ENCODE measurements at places on chromosomes 1 and 21. TPM values are rescaled to one million over a fixed set of nuclear protein-coding genes. Genes with fewer than 3 reads are reported as not detected.
A peak's percentile ranks its signal among the peaks of the same experiment; 100 is the strongest.

- peak overlapping the region; percentile 97 for H3K27ac ChIP-seq
- peaks cover 36% of the 10 kb centered on the region for H3K4me1 ChIP-seq
- no peaks in the 10 kb centered on the region for H3K36me3 ChIP-seq
- DNase-seq: no peak
These were observed 25.7 kb downstream of the SPOCD1 start for GRCh38 chr1:31790140-31790539.

DNA sequence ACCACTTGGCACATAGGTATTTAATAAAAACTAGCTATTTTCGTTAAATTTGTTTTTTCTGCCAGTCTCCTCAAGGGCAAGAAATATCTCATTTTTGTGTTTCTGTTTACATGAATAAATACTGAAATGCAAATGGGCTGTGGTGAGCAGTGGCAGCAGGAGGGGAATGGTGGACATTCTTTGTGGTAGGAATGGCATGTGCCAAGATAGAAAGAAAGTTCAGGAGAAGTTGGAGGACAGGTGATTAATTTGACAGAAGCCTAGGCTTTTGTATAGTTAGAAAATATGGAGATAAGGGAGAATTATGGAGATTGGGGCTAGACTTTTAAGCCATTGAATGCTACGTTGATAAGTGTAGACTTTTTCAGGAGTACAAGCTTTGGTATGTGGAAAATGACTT lies 8.6 kb downstream of the RAP1A start:
- no peak overlapping the region for H3K4me3 ChIP-seq
- H3K36me3 ChIP-seq: peaks cover 14% of the 10 kb centered on the region
- DNase-seq: no peak
- H3K27ac ChIP-seq: peak overlapping the region; percentile 4
- H3K27me3 ChIP-seq: no peaks in the 10 kb centered on the region
- H3K4me1 ChIP-seq: peaks cover 86% of the 10 kb centered on the region

DNA sequence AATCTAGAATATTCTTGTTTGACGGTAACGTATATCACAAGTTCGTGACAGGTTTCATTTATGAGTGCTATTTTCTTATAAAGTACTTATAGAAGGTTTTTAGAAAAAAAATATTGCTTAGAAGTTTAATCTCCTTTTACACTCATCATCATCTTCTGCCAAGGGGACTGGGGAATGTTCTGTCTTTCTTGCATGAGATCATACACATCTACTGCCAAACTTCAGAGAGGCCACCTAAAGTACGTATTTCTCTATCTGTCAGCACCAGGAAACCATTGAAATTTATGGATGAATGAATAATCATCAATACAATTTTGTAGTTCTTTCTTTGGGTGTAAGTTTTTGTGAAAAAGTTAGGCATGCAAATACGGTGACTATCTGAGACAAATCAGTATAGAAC lies 245.8 kb downstream of the SPATA17 start:
- H3K27me3 ChIP-seq: no peaks in the 10 kb centered on the region
- H3K36me3 ChIP-seq: no peaks in the 10 kb centered on the region
- H3K27ac ChIP-seq: no peak overlapping the region
- DNase-seq: no peak
- H3K4me1 ChIP-seq: no peaks in the 10 kb centered on the region

- H3K27me3 ChIP-seq: no peaks in the 10 kb centered on the region
- peaks cover 35% of the 10 kb centered on the region for H3K36me3 ChIP-seq
These were observed 41.1 kb downstream of the INPP5B start for GRCh38 chr1:37905727-37906126.

The SLC22A15 gene
- total RNA-seq: 4.2 TPM

DNA sequence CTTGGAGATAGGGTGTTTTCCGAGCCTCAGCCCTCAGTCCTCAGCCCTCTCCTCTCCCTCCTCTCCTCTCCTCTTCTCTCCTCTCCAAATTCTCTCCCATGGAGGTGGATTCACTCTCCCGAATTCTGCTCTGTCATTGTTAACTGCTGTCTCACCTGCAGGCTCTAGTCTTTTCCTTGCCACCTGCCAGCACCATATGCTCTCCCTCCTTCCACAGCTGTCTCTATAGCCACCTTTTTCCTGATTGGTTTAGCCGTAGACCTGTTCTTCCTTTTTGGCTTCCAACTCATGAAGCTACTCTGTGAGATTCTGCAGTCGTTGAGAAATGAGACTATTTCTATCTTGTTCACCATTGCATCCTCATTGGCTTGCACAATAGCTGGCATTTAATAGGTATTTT lies 19.7 kb downstream of the COG2 start:
- H3K27me3 ChIP-seq: no peaks in the 10 kb centered on the region
- DNase-seq: no peak
- no peaks in the 10 kb centered on the region for H3K4me1 ChIP-seq
- no peak overlapping the region for H3K4me3 ChIP-seq
- no peak overlapping the region for H3K27ac ChIP-seq
- peaks cover 22% of the 10 kb centered on the region for H3K36me3 ChIP-seq

The SPATA21 gene
- 0.07 TPM for total RNA-seq

GRCh38 chr1:35175098-35175576 lies 17.8 kb downstream of the SFPQ start:
- no peak for DNase-seq
- H3K4me3 ChIP-seq: no peak overlapping the region
- no peak overlapping the region for H3K27ac ChIP-seq
- H3K27me3 ChIP-seq: no peaks in the 10 kb centered on the region
- peaks cover 19% of the 10 kb centered on the region for H3K4me1 ChIP-seq
- H3K36me3 ChIP-seq: peaks cover 40% of the 10 kb centered on the region

- H3K4me3 ChIP-seq: peak overlapping the region; percentile 85
- DNase-seq: peak; percentile 58
- H3K4me1 ChIP-seq: peaks cover 45% of the 10 kb centered on the region
- no peaks in the 10 kb centered on the region for H3K36me3 ChIP-seq
These were observed 37.6 kb downstream of the PIK3CD start for GRCh38 chr1:9689011-9689706.

GRCh38 chr1:245599371-245600174 lies 444.8 kb downstream of the KIF26B start:
- H3K27ac ChIP-seq: peak overlapping the region; percentile 79
- H3K4me1 ChIP-seq: peaks cover 18% of the 10 kb centered on the region
- peak; percentile 82 for DNase-seq
- H3K36me3 ChIP-seq: no peaks in the 10 kb centered on the region
- peaks cover 5% of the 10 kb centered on the region for H3K27me3 ChIP-seq

DNA sequence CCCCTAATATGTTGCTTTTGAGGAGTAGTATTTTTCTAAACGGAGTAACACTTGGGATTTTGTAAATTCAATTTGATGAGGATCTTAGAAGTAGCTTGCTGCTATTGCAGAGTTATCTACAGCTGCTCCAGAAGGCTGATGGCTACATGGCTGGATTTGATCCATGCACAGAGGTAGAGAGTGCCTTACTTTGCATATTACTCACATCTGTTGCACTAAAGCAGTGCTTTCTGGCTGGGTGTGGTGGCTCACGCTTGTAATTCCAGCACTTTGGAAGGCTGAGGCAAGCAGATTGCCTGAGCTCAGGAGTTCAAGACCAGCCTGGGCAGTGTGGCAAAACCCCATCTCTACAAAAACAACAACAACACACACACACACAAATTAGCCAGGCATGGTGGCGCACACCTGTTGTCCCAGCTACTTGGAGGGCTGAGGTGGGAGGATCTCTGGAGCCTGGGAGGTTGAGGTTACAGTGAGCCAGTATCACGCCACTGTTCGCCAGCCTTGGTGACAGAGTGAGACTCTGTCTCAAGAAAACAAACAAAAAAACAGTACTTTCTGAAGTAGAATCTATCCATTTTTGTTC lies 24.6 kb downstream of the RALGPS2 start:
- peaks cover 22% of the 10 kb centered on the region for H3K4me1 ChIP-seq
- H3K4me3 ChIP-seq: no peak overlapping the region
- H3K36me3 ChIP-seq: peaks cover 24% of the 10 kb centered on the region
- no peak for DNase-seq
- H3K27ac ChIP-seq: no peak overlapping the region

The HSD3B2 gene
- not detected for total RNA-seq

- no peak overlapping the region for H3K4me3 ChIP-seq
- no peaks in the 10 kb centered on the region for H3K36me3 ChIP-seq
- H3K4me1 ChIP-seq: no peaks in the 10 kb centered on the region
- H3K27me3 ChIP-seq: peaks cover 33% of the 10 kb centered on the region
- no peak for DNase-seq
These were observed 1.6 kb downstream of the IGSF21 start for GRCh38 chr1:18109058-18109755.

GRCh38 chr1:2231532-2232254 lies 3.6 kb downstream of the SKI start:
- H3K27me3 ChIP-seq: peaks cover 4% of the 10 kb centered on the region
- H3K36me3 ChIP-seq: peaks cover 30% of the 10 kb centered on the region
- peak overlapping the region; percentile 98 for H3K4me3 ChIP-seq
- DNase-seq: peak; percentile 76

Data from HFFc6 (cell line).